ENCODE measurements at places on chromosomes 2 and 18.

- DNase-seq: peak; percentile 29
Observed at GRCh38 chr18:5868218-5868854, 27.0 kb downstream of the TMEM200C start.

GRCh38 chr2:9261231-9261883, 54.7 kb downstream of the ASAP2 start:
- no peak for DNase-seq

- no peak for DNase-seq
Observed at GRCh38 chr2:102518170-102518569, 45.1 kb downstream of the SLC9A4 start.

DNA sequence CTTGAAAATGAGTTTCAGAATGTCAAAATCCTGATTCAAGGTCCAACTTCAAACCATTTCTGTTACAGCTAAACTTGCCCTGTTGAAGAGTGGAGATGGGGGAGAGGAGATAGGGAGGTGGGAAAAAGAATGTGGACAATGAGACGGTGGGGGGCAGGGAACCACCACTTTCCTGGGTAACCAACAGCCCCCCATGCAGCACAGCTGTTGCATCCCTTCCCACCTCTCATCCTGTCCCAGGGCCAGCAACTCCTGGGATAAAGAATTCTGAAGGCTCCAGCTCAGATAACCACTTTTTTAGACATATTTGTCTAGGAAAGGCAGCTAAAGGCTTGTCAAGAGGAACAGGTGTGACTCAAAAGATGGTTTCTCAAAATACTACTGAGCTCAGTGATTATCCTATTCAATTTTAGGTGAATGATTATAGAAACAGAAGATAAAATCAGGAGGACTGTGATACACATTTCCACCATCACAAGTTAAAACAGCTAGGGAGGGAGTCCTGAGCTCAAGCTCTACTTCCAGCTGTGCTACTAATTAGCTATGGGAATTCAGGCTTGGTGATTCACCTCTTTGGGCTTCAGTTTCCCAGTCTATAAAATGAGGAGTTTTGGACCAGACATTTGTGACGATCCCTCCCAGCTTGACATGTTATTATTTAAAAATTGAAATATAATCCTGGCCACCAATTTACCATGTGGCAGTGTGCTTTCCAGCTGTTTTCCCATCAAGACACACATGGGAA, 36.3 kb downstream of the HDHD2 start:
- DNase-seq: no peak

DNA sequence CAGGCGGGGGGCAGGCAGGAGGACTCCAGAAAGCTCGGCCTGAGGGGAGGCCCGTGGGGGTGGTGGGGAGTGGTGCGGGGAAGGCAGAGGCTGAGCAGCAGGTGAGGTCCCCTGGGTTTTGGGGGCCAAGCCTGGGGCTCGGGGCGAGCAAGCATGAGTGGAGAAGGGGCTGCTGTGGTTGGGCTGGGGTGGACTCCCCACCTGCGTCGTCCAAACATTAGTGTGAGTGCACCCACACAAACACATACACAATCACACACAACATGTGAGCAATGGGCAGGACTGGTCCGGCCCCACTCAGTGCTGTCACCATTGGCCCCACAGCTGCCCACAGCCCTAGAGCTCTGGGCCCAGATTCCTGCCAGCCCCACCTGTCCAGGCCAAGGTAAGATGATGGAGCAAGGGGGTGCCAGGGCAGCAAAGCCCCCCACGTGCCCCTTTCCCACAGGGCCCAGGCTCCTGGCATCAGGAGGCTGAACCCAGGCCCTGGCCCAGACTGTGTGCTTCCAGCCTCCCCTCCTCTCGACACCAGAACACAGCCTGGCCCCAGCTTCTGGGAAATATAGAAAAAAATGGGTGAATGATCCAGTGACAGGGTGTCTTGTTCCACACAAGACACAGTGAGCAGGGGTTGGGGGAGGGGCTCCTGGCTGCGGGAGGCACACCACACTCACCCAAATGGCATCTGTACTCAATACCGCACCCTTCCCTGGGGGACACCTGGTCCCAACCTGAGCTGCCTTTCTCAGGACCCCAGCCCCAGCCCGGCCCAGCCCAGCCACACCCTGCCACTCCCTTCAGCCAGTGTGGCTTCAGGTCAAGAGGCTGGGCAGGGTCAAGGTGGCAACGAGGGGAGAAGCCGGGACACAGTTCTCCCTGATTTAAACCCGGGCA, 463 bp upstream of the ALPP start:
- DNase-seq: no peak

- DNase-seq: no peak
Observed at GRCh38 chr2:219864154-219864553, 236.7 kb downstream of the SLC4A3 start.

DNA sequence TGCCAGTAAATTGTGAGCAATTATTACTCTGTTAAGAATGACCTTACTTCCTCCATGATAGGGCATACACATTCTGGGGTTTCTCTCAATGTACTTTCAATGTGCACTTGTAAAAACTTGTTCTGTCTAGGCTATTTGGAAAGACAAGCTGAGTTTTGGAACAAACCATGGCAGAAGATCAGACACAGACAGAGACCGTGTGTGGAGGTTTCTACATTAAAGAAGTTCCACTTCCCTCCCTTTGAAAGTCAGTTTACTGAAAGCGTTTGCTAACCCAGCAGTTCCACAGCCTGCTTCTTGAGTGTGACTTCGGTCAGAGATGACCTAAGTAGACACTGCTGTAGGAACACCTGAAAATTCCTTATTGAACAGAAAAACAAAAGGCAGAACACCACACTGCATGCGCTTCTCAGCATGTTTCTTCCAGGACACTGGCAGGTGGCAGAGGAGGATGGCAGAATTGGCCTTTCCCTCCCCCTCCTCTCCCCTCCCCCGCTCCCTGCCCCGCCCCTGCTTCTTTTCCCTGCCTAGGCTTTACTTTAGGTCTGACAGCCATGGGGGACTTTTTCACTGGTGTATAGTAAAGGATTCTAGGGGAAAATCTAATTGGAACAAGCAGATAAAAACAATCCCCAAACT, 109.8 kb downstream of the NOL10 start:
- DNase-seq: no peak

DNA sequence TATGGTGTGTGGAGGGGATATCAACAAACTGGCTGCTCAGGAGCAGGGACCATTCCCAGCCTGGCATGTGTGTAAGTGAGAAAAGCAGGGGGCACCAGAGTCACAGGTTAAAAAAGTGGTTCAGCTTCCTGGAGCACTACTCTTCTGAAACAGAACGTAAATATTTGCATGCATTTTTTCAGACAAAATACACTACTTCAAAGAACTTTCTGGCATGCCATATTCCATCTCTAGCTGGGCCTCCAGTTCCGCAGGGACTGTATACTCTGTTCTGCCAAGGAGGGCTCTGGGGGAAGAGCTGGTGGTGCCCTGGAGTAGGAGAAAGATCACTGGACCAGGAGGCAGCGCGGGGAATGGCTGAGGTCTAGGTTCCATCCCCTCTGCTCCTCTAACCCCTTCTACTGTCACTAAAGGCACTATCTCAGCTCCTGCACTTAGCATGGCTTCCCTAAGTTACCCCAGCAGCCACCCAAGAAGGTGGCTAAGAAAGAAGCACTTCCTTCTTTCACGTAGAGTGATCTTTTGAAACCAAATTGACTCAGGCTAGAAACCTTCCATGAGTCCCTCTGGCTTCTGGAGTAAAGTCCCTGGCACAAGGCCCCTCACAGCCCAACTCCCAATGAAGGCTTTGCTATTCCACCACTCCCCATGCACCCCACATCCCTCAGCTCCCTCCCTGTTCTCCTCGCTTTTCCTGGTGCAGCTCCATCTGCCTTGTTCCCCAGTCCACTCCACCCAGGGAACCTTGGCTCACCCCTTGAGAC, 57.6 kb upstream of the CABLES1 start:
- DNase-seq: no peak

DNA sequence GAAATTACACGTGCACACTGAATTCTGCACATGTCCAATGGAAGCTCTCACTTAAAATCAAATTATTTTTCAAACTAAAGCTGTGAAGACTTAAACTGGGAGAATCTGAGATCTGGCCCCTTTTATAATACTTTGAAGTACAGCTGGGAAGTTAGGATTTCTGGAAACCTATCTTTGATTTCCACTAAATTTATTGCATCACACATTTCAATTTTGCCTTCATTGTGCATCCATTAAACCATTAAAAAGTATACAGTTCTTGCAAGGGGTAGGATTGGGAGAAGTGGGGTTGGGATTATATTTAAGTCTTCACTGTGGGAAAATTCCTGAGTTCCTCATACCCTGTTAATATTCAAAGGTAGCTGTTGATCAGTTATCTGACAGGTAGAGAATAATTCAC, 1229.6 kb upstream of the ZEB2 start:
- DNase-seq: no peak

DNA sequence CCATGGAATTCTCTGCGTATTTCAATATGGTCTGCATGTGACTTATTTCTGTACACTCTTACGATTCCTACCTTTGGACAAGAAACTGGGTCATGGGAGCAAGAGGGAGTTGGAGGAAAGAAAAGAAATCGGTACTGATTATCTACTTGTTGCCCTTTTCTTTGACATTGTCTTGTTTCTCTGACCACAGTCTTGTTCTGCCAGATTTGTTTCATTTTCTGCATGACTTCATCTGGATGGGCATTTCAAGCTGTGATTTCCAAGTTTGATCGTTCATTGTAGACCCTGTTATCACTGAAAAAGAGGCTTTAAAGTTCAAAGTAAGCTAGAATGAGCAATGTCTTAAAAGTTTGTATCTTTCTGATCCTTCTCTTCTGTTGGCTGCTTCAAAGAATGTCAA, 2186.3 kb upstream of the CELF4 start:
- no peak for DNase-seq

DNA sequence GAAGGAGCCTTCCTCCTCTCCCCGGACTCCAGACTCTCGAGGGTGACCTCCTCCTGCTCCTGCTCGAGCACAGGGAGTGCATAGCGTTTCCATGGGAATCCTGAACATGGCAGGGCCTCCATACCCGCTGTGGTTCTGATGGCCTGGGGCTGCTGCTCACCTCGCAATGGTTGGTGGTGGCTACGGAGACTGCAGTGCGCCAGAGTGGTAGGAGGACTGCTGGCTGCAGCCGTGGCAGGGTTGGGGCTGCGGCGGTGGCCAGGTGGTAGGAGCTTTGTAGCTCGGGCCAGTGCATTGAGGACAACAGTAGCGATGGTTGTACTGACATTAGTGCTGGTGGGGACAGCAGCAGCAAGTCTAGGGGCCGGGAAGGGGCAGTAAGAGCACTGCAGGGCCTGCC, 32.0 kb upstream of the ANKRD62 start:
- DNase-seq: no peak

DNA sequence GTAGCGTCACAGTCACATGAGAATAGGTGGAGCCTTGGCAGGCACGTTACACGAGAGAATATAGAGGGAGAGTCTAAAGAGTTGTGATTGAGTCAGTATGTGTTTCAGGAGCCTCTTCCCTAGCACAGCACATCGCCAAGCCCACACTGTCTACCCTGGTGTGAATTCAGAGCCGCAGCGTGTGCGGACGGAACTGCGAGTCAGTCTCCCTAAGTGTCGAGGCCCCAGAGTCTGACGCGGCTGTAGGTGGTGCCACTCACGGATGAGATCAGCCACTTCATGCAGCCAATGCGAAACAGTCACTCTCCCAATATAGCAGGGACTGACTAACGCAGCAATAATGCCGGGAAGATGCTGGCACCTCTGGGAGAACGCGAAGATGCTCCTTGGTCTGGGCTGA, 587.3 kb upstream of the ID2 start:
- no peak for DNase-seq

DNA sequence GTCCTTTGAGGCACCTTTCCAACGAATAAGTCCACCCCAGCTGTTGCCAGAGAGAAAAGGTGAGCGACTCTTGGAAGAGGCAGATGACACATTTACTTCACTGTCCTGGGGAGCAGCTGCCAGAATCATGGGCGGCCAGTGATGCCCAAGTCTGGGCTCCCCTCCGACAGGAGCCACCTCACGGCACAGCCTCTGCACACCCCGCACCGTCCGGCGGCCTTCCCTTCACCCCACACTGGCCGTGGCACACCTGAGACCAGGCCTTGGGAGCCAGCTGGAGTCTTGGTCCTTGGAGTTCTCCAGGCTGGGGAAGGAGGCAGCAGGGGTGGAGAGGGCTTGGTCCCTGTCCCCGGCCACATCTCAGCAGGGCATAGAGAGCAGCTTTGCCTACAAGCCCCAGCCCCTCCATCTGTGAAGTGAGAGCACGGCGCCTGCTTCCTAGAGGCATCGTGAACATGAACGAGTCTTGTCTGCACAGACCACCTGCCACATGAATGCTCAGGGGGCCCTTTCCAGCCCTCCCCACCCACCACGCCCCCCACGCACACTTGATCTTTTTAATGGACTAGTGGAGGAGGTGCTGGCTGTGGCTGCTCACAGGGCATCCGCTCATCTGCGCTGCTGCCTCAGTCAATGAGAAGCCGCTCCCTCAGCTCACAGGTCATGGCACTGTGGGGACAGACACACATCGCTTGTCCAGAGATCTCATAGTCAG, 400.2 kb upstream of the MYT1L start:
- no peak for DNase-seq

DNA sequence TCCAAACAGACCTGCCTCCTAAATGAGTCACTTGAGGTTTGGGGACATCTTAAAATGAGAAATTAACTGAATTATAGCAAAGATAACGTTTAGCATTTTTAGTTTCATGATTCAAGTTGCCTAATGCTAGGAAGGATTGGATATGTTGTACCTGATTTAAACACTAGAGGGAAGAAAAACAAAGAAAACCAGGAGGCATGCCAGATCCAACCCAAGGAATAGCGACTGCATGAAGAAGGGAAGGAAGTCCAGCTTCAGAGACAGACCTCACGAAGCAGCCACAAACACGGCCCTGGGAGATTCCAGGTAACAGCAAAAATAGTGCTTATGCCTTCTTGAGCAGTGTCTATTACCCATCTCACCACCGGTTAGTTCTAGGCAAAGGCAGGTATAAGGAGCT, 499.9 kb upstream of the SPHKAP start:
- DNase-seq: peak; percentile 17

- no peak for DNase-seq
Observed at GRCh38 chr2:125095826-125096225, 1070.7 kb downstream of the CNTNAP5 start.

DNA sequence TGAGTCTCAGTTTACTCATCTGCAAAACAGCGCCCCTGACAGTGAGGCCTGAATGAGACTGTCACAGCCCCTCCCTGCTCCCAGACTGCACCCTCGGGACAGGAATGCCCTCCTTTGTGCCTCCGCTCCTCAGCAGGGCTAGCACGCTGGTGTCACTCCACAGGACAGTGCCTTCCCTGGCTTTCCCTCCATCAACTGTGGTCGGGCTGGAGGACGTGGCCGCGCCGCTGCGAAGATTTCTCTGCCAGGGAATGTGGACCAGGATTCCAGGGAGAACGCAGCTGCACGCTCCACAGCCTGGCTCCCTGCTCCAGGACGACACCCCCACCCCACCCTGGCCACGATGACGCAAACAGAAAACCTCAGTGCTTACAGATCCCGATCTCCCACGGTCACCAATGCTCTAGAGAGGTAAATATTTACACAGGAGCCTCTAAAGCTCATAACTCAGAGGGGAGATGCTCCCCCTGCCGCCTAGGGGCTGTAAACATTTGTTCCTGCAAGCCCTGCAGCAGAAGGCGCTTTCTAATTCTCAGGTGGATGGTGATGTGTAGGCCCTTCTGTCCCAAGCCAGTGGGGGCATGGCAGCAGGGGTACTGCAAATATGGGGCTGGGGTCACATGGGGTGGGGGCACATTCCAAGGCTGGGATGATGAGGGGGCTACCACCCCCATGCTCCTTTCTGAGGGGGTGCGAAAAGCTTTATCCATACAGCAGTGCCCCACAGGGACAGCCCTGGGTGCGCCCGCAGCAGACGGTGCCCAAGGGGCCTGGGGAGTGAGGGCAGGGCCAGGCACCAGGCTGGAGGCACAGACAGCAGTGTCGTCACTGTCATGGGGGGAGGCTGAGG, 12.4 kb downstream of the HS6ST1 start:
- DNase-seq: peak; percentile 96

All from hepatic stellate cell (primary cell).